ENCODE measurements at places on chromosomes 4 and X. TPM values are rescaled to one million over a fixed set of nuclear protein-coding genes. Genes with fewer than 3 reads are reported as not detected.

DNA sequence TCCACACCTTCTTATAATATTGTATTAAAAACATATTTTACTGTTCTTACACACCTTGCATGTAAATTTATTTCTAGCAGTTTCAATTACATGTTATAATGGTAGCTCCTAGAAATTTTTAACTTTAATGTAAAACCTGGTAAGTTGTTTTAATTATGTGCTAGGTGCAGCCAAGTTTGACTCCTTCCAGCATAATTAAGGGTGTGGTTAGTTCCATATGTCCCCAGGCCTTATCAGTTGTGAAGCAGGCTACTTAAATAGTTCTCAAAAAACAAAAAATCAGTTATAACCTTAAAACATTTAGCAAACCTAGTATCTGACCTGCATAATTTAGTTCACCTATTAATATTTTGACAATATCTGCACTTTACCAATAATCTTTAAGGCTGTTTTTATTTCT, 26.9 kb upstream of the PASD1 start:
- no peak for DNase-seq

- no peak for DNase-seq
These were observed 121.8 kb upstream of the TMEM47 start for GRCh38 chrX:34778916-34779315.

GRCh38 chrX:38898261-38898660, 97.0 kb downstream of the MID1IP1 start:
- DNase-seq: no peak

DNA sequence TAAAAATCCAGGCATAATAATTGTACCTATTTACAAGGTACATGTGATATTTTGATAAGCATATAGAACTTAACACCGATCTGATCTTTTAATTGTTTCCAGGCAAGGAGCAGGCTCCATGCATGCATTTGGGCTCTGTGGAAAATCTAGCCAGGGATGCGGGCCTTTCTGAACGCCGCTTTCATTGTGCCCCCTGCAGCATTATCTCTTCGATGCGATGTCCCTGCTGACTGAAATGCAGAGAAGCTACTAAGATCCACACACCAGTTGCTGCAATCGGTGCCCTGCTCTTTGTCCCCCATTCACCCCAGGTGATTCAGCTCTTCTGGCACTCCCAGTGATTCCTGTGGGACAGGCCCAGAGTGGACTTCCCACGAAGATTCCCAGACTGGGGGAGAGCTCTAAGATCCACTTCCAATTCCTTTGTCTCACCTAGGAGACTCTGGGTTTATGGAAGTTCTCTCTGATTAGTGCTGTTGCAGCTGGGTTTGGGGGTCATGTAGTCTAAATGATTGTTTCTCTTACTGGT, 254.3 kb upstream of the AGA start:
- DNase-seq: no peak

- no peak for DNase-seq
These were observed 789.1 kb downstream of the PCDH18 start for GRCh38 chr4:136743238-136743637.

- no peak for DNase-seq
These were observed 188.2 kb downstream of the SOWAHB start for GRCh38 chr4:76709772-76710090.

GRCh38 chr4:52568351-52568750, 90.8 kb downstream of the USP46 start:
- no peak for DNase-seq

- no peak for DNase-seq
These were observed 41.1 kb downstream of the BMPR1B start for GRCh38 chr4:94798808-94799207.

DNA sequence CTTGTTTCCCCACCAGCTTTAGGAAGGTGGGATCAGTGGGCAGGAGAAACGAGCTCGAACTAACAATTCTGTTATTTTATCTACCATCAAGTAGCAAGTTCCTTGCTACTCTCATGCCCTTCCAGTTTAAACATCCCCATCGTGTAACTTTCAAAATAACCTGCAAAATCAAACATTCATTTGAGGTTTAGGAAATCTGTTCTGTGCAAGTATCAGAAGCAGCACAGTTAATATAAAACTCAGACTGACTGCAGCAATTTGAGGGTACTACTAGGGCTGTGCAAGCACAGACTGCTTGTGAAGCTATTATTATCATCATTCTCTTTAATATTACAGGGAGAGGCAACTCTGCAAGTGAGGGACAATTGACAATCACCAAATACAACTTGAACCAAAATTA, 48.0 kb downstream of the CHST7 start:
- no peak for DNase-seq

Gene FAM133A
- total RNA-seq: not detected

Gene EFHC2
- 3.1 TPM for total RNA-seq

Gene NRK
- total RNA-seq: 0.10 TPM

Gene DYNLT3
- total RNA-seq: 38.2 TPM

Gene SH2D1A
- total RNA-seq: 2.0 TPM

Gene ETDB
- total RNA-seq: not detected

Gene GUCY1B1
- 8.5 TPM for total RNA-seq

Gene CLDN2
- total RNA-seq: not detected

Gene PRR32
- total RNA-seq: not detected

Gene NOCT
- total RNA-seq: 7.5 TPM

Gene NCAPG
- total RNA-seq: not detected

All from upper lobe of left lung (tissue), 6 donors.